Dermis microvascular lymphatic vessel endothelial cell (primary cell): ENCODE measurements at places on chromosomes 3 and 15. TPM values are rescaled to one million over a fixed set of nuclear protein-coding genes. Genes with fewer than 3 reads are reported as not detected.

DNA sequence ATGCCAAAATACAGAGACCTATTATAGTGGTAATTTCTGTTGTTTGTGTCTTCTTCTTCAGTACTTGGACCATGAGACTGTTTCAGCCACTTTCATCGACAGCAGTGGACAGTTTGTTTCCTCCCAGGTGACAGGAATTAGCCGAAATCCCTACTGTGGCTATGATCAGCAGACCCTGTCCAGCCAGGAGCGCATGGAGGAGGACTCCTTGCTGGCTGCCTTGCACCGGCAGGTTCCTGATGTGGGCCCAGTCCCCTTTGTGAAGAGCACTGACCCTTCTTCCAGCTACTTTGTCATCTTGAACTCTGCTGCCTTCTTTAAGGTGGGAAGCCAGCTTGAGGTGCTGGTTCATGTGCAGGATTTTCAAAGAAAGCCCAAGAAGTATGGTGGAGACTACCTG, 22.2 kb downstream of the NXPE3 start:
- DNase-seq, result no peak

GRCh38 chr3:168847291-168847883, 751.7 kb upstream of the GOLIM4 start:
- peak; percentile 36 for DNase-seq

DNA sequence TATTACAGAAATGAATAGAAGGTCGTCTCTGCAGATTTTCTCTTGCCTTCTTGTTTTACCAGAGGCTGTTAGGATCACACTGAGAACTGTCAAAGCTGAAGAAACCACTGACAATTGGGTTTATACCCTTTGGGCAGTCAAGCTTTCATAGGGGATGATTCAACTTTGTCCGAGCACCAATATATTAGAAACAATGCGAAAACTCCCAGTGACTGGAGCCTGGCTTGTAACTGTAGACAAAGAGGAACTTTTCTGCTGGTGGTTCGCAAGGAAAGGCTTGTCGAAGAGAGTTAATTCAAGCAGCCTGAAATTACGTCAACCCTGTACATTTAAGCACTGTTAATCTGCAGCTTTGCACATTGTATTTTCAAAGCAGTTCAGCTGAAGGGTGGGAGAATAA, 193.2 kb upstream of the ZNF385D start:
- no peak for DNase-seq

DNA sequence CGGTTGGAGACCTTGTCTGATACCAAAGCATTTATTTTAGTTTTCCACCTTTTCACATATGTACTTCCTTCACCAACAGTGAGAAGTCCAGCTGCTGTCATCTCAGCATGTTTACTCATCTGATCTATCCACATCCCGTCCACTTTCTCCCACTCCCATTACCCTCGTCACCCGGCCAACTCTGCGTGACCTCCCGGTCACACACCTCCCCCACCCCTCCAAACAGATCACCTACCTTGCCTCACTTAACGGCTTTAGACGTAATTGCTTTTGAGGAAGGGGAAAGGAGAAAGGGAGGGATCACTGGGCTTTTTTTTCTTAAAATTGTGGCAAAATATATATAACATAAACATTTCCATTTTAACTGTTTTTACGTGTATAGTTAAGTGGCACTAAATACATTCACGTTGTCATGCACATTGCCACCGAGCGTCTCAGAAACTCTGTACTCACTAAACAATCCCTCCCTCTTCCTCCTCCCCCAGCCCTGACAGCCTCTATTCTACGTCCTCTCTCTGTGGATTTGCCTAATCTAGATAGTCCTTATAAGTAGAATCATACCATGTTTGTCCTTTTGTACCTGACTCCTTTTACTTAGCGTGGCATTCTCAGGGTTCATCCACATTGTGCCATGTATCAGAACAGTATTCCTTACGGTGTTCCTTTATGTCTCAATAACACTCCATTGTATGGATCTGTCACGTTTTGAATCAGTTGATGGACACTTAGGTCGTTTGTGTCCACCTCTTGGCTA, 67.2 kb downstream of the LMLN start:
- DNase-seq, result no peak

GRCh38 chr3:46132565-46132964, 75.5 kb downstream of the CCR1 start:
- no peak for DNase-seq

ZNF774 gene
- 0.64 and 1.1 TPM in 2 replicates for total RNA-seq

OPA1 gene
- 34.9 and 46.2 TPM in 2 replicates for total RNA-seq

GRCh38 chr3:59545374-59545773, 495.5 kb upstream of the CFAP20DC start:
- DNase-seq, result no peak

DNA sequence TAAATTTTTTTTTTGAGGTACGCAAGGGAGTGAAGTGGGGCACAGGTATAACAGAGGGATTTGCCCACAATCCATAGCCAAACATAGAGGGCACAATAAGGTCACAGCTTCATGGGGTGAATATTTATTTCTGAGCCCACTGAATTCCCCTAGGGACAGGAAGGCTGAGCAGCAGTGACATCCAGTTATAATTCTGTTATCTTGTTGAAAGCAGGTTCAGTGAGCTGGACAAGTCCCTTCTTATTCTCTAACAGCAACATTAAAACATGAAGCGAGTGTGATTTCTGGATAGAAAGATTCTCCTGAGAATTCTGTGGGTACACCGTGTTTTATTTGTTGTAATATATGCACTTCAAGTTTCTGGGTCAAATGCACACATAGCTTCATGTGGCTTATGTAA, 538.2 kb downstream of the NAALADL2 start:
- no peak for DNase-seq

GRCh38 chr15:100803171-100803440, 76.5 kb upstream of the ALDH1A3 start:
- no peak for DNase-seq

DNA sequence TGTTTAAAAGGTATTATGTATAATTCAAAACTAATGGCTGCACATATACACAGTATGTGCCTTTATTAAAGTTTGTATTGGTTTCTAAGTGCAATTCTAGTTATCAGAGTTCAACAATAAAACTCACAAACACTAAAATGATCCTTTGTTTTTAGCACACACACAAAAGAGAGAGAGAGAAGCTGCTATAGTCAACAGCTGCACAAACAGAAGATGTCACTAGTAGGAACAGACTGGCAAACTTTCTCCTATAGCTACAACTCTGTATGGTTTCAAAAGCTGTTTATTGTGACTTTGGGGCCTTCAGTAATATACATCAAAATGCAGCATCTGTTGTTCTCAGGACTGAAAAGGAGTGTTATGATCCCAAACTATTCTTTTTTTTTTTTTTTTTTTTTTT, 6.1 kb downstream of the SECISBP2L start:
- no peak for DNase-seq

DNA sequence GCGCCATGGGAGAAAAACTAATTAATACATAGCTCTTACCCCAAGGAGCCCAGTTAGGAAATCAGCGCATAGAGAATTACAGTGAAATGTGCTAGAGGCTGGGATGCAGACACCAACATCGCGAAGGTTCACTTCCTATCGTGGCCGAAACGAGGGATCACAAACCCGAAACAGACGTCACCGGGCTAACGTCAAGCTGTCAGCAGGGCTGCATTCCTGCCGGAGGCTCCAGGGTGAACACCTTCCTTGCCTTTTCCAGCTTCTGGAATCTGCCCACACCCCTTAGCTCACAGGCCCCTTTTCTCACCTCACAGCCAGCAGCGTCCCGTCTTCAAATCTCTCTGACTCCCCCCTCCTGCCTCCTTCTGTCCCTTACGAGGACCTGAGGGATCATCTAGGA, 13.0 kb downstream of the GP5 start:
- no peak for DNase-seq

DNA sequence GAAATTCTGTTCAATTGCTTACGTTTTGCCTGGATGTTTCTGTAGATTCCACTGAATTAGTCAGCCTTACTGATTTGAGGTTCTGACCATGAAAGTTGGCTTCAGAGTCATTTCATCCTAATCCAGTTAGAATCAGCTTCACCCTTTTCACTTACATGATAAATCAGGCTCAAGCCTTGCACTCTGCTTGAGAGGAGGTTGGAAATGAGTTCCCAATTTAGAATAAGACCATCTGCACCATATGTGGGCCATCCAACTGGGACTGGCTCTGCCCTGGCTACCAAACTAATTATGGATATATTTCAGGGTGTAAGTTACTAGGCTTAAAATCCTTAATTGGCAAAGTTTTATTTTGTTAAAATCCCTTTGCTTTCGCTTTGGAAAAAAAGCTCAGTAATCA, 255.7 kb downstream of the CHL1 start:
- DNase-seq, result no peak

- DNase-seq, result no peak
Measured at GRCh38 chr3:170109579-170110293, 71.8 kb downstream of the PHC3 start.

DNA sequence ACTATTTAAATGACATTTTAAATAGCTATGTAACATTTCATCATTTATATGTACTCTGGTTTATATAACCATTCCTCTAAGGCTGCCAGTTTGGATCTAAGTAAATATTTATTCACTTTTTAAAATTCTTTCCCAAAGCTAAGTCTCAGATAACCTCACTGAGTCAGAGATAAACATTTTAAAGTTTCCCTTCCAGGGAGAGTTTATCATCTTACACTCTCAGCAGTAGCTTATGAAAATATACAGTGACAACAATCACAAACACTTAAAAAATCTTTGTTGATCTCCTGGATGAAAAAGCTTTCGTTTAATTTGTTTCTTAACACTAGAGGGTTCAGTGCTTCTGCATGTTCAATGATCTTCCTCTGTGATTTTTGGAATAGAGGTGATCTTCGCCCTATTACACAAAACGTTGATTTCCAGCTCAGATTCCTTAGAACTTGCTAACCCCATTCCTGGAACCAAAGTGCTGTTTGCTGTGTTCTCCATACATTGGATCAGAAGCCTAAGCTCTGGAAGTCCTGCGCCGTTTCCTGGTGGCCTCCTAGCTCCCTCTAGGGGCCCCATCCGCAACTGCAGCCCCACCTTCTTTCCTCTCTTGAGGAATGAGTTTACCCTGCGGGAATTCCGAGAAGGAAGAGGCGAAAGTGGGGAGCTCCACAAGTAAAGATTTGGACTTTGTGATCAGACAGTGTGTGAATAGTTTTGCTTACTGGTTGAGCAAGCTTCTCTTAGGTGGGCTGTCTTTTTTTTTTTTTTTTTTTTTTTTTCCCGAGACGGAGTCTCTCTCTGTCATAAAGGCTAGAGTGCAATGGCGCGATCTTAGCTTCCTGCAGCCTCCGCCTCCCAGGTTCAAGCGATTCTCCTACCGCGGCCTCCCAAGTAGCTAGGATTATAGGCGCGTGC, 29.3 kb upstream of the SACM1L start:
- peak; percentile 74 for DNase-seq

SEMA4B gene
- 5.6 and 11.3 TPM in 2 replicates for total RNA-seq

- no peak for DNase-seq
Measured at GRCh38 chr3:135997554-135998320, 32.2 kb downstream of the PPP2R3A start.
